NB4 (cell line): ENCODE measurements at places on chromosomes 2 and 18.

DNA sequence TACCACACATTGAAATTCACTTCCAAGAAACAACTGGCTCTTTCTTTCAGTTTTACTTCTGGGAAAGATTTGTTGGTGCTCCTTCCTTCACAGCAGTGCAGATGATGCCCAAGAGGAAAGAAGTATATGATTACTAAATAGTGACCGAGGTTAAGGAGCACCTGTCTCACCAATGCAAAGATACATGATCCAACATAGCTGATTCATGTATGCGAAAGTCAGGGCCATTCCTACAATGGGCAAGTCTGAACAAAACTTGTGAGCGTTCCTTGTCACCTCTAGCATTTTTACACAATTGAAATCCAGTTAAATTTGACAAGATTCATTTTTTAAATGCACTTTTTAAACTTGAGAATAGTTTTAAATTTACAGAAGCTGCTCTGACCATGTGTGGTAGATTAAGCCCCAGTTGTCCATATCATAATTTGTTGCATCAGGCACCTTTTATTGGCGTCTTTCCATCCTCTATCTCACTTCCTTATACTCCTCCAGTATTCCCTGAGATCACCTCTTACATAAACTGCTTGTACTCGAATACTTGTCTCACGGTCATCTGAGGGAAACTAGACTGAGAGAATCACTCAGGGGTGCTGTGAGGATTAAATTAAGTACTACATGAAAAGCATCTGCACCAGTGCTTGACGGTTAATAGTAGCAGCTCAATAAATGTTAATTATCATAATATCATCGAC lies 438.8 kb upstream of the CDH20 start:
- DNase-seq: no peak

- DNase-seq: no peak
These were observed 81.8 kb downstream of the FASTKD2 start for GRCh38 chr2:206846981-206847834.

GRCh38 chr2:2810504-2810903 lies 479.4 kb upstream of the MYT1L start:
- no peak for DNase-seq

- DNase-seq: no peak
These were observed 26.1 kb upstream of the STAT4 start for GRCh38 chr2:191176801-191177438.

DNA sequence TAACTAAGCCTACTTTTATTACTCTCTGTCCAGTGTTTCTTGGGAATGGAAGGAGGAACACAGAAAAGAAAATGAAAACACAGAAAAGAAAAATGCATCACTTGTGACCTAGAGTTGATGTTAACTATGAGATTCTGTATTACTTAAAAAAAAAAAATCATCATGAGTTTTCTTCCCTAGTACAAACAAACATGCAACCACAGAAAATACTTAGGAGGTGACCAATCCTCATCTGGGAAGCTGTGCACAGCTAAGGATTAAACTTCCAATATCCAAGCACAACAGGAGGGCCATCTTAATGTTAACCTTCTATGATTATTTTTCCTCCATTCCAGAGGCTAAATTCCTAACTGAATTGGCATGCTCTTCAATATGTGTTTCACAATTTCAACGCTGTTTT lies 1140.4 kb downstream of the LRP1B start:
- no peak for DNase-seq
